Mesothelial cell of epicardium (in vitro differentiated cells): ENCODE measurements at places on chromosomes 7 and 10. TPM values are rescaled to one million over a fixed set of nuclear protein-coding genes. Genes with fewer than 3 reads are reported as not detected.

DNA sequence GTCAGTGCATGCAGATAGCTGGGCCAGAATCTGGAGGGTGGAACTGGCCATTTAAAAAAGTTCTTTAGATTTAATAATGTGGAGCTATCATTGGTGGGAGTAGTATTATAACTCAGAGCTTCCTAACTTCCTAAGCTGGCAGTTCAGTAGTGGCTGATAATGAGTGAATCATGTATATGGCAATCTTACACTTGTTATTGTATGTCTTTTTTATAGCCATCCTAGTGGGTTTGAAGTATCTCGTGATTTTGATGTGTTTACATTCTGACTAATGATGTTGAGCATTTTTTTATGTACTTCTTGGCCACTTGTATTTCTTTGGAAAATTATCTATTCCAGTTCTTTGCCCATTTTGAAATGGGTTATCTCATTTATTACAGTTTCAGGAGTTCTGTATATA lies 15.4 kb downstream of the TFAM start:
- H3K27me3 ChIP-seq, result no peaks in the 10 kb centered on the region
- no peaks in the 10 kb centered on the region for H3K4me1 ChIP-seq
- no peak overlapping the region for H3K27ac ChIP-seq
- DNase-seq, result no peak
- peaks cover 5% of the 10 kb centered on the region for H3K36me3 ChIP-seq
- H3K4me3 ChIP-seq, result no peak overlapping the region

VIM gene
- total RNA-seq, result 1,386 to 1,516 TPM (median 1,481 TPM) in 3 replicates

DNA sequence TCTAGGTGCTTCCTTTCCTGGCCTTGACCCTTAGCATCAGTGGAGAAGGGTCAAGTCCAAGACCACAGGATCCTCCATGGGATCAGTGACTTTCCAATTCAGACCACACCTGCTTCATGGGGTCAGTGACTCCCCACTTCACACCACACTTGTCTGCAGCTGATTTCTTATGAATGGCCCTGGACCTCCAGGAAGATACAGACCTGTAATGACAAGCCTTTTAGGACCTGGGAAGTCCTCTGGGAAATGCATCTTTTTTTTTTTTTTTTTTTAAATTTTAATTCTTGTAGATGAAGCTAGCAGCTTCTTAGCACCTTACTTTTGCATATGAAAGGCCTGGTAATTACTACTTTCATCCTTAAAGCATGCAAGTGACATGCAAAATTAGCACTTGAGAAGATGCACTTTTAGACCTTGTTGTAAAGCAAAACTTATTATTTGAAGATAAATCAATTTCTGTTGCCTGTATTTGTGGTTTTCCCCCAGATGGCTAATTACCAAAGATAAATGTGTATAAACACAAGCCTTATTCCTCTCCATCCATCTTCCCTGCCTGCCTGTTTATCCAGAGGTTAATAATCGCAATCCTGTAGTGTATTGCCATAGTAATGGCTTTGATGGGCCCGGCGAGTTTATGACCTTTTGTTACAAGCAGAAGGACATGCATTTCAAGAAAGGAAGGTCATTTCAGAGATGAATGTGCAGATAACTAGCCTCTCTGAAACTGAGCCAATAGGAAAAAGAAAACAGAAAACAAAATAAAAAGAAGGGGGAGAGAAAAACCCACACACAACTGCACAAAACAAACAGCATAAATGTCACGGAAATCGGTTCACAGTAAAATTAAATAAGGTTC lies 1018.7 kb downstream of the TYW1 start:
- H3K27ac ChIP-seq, result no peak overlapping the region
- DNase-seq, result no peak
- no peaks in the 10 kb centered on the region for H3K36me3 ChIP-seq
- peaks cover 13% of the 10 kb centered on the region for H3K4me1 ChIP-seq
- H3K4me3 ChIP-seq, result no peak overlapping the region

SSBP1 gene
- 120 to 127 TPM (median 123 TPM) in 3 replicates for total RNA-seq

RHOBTB1 gene
- 50.3 to 52.5 TPM (median 51.2 TPM) in 3 replicates for total RNA-seq

GRCh38 chr7:144835652-144836544 lies at the start of gene TPK1:
Gene TPK1 (minus strand): TSS chr7:144836053. CDS start chr7:144835602, 451 bp downstream.
- H3K36me3 ChIP-seq, result peaks cover 4% of the 10 kb centered on the region
- H3K27ac ChIP-seq, result peak within 1 kb of the TSS; percentile 97
- H3K4me1 ChIP-seq, result peaks cover 2% of the 10 kb centered on the region
- peaks cover 6% of the 10 kb centered on the region for H3K27me3 ChIP-seq

GIMAP6 gene
- not detected in 3 replicates for total RNA-seq

ATOH7 gene
- 0.18 to 0.70 TPM (median 0.38 TPM) in 3 replicates for total RNA-seq

ADGRA1 gene
- total RNA-seq, result not detected in 3 replicates
